Endothelial cell of umbilical vein (primary cell): ENCODE measurements at places on chromosomes 11 and 22. TPM values are rescaled to one million over a fixed set of nuclear protein-coding genes. Genes with fewer than 3 reads are reported as not detected.

DNA sequence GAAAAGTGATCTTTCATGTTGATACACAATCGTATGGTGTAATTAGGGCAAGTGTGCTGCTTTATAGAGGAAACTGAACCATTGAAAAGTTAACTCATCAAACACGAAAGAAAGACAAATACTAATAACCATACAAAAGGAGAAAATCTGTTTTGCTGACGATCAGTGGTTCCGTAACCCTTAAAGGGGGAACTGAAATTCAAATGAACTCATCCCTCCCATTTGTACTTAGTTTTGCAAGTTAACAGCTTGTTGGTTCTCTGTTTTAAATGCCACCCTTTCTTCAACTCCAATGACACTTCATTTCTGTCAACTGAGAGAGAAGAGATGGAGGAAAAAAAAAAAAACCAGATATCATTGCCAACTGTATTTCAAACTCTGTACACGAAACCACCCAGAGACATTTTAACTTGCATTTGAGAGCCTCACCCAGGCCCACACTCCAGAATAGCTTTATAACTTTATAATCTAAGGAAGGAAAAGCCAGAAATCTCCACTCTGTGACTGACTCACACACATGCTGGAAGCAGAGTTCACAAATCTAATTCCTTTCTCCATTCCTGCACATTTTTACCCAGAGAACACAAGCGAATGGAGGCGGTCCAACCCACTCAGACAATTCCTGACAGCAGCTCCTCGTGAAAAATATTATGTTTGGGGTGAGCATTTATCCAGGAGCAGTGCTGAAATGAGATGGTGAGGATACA, 17.4 kb upstream of the CSNK2A3 start:
- DNase-seq: no peak

- no peak for DNase-seq
Observed at GRCh38 chr22:36727927-36728488, 24.5 kb upstream of the CACNG2 start.

- no peak for DNase-seq
Observed at GRCh38 chr11:112771851-112772250, 189.4 kb upstream of the NCAM1 start.

GRCh38 chr11:130404727-130405126, 23.7 kb downstream of the ADAMTS8 start:
- DNase-seq: no peak

DNA sequence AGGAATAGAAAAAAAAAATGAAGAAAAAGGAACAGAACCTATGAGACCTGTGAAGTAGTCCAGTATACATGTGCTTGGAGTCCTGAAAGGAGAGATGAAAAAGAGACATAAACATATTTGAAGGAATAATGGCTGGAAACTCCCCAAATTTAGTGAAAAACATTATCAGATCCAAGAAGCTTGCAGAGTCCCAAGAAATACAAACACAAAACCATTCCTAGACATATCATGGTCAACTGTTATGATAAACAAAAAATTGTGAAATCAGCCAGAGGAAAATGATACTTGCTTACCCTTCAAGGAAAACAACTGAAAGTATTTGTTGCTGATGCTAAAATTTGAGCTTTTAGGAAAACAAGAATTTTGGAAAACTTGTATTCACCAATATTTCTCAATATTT, 250.1 kb downstream of the DDX10 start:
- DNase-seq: no peak

DNA sequence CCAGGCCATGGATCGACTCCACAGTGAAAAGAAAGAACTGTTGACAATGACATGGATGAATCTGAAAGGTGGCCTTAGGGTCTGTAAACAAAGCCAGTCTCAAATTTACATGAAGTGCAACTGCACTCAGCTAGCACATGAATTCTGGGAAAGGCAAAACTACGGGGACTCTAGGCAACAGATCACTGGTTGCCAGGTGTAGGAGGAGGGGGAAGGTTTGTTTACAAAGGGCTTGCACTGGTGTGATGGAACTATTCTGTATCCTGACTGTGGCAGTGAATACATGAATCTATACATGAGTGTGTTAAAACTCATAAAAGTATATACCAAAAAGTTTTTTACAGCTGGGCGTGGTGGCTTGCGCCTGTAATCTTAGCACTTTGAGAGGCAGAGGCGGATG, 27.3 kb downstream of the ALX4 start:
- no peak for DNase-seq

- no peak for DNase-seq
Observed at GRCh38 chr11:26095340-26095739, 236.6 kb upstream of the ANO3 start.

The RCOR2 gene
- 0.13 and 1.7 TPM in 2 replicates for total RNA-seq

The SLC35E4 gene
- total RNA-seq: 15.3 TPM in 2 replicates
